CD14-positive monocyte (primary cell): ENCODE measurements at places on chromosomes 6 and 20.

DNA sequence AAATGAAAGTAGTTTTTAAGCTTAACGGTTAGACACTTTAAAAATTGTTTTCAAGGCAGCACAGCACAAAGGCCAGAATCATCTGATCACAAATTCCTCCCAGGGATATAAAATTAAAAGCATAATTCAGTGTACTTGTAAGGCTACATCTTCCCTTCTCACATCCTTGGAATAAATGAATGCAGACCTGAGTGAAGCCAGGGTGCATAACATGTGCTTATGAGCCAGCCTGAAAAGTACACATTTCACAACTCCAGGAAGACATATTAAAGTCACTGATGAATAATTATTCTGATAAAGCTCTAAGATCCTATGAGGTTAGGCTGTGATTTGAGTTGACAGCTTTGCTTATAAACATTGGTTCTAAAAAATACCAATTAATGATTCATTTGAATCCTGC, 163.6 kb downstream of the BTBD9 start:
- no peak for DNase-seq

DNA sequence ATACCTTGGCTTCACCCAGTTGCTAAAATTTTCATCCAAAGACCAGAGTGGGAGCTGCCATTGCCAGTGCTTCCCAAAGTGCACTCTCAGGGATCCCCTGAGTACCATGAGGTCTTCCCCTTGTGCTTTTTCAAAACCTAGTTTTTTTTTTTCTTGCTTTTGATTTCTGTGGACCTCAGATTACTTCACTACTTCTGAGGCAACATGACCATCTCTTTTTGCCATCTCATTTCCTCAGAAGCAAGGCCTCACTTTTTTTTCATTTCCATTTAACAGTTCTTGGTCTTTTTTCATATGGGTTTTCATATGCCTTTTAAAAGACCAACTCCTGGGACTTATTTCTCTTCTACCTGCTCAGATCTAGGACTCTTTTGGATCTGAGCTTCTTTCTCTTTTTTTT, 64.1 kb upstream of the MMS22L start:
- peak; percentile 11 for DNase-seq

GRCh38 chr6:162056745-162057144, 670.8 kb downstream of the PRKN start:
- no peak for DNase-seq

GRCh38 chr20:11132819-11133415, 459.1 kb upstream of the JAG1 start:
- DNase-seq, result no peak

DNA sequence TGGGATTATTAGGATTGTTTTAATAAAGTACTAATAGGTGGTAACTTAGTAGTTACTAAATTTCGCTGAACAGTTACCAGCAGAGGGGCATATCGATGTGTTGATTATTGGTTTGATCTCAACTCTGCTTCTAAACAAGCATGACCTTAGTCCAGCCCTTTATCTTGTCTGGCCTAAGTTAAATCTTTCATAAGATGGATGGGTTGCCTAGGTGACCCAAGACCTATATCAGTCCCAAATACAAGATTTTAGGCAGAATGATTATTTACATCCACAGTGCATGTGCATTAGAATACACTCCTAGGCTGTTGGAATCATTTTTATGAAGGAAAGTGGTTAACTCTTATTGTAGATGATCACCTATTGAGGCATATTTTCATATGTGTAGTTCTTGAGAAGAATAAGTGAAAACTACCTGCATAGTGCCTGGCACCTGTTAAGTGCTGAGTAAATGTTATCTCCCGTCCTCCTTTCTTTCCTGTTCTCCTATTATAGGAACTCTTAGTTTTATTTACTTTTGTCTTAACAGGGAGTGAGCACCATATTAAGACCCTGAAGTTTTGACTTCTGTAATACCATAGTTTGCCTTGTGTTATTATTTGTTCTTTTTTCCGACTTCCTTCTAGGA, 1.1 kb downstream of the HSF2 start:
- DNase-seq, result no peak

GRCh38 chr20:60071965-60072364, 113.7 kb downstream of the CDH26 start:
- no peak for DNase-seq

GRCh38 chr6:40369042-40369441, 218.1 kb downstream of the LRFN2 start:
- DNase-seq, result no peak

- DNase-seq, result peak; percentile 89
Observed at GRCh38 chr6:37130704-37131103, 39.2 kb upstream of the PIM1 start.
